Omental fat pad (tissue), 4 donors: ENCODE measurements at places on chromosomes 2 and 18. TPM values are rescaled to one million over a fixed set of nuclear protein-coding genes. Genes with fewer than 3 reads are reported as not detected.

- DNase-seq = no peak
Observed at GRCh38 chr18:34818064-34818463, 108.0 kb downstream of the DTNA start.

DNA sequence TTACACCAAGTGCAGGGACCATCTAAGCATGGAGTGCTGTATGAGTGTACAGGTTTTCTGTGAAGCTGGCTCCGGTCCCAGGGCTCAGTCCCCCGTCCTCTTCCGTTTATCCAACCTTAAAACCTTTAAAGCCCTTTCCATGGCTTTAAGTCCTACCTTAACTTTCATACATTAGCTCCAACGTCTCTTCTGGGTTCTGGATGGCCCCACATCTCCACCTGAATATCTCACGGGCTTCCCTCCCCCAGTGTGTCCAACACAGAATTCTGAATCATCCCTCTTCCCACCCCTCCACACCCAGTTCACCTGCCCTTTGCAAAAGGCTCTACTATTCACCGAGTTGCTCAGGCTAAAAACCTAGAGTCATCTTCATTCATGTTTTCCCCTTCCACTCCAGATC, 12.8 kb downstream of the ARHGAP25 start:
- DNase-seq = no peak

DNA sequence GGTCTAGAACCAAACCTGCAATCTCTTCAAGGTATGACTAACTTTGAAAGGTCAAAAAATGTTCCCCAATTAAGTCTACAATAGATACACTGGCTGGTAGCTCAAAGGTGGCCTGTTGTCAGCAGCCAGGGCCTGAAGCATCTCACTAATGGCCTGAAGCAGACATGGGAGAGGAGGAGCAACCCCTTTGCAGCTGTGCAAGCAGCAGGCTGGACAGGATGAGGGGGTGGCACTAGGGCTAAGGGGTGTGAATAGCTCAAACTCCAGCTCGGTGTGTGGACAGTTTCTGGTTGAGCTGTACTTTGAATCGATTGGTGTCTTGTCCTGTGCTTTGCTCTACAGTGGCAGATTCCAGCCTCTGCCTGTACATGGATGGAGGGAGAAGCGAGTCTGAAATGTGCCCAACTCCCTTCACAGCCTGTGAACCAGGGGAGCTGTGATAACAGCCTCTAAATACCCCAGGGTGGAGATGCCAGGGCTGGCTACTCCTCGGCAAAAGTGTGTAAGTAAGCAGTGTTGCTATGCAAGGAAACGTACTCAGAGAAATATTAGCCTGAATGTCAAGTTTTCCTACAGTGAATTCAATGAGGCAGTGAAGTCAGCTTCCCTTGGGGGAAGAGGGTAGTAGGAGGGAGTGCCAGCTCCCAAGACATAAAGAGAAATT, 34.7 kb upstream of the DTNB start:
- DNase-seq = no peak

DNA sequence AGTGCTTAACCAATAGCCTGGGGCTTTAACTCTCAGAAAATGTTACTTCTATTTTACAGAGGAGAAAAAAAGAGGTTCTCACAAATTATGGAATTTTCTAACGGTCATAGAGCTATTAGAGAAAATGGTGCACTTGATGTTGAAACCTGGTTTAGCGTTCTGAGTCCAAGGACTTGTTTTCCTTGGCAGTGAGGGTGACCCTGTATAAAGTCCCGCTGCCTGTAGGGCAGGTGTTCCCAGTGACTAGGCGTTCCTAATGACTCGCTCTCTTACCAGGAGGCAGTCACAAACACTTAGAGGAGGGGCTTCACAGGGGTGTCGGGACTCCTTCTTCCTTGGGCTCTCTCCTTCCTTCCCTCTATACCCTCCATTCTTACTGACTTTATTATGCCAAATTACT, 175.8 kb downstream of the ACTR3 start:
- DNase-seq = no peak

DNA sequence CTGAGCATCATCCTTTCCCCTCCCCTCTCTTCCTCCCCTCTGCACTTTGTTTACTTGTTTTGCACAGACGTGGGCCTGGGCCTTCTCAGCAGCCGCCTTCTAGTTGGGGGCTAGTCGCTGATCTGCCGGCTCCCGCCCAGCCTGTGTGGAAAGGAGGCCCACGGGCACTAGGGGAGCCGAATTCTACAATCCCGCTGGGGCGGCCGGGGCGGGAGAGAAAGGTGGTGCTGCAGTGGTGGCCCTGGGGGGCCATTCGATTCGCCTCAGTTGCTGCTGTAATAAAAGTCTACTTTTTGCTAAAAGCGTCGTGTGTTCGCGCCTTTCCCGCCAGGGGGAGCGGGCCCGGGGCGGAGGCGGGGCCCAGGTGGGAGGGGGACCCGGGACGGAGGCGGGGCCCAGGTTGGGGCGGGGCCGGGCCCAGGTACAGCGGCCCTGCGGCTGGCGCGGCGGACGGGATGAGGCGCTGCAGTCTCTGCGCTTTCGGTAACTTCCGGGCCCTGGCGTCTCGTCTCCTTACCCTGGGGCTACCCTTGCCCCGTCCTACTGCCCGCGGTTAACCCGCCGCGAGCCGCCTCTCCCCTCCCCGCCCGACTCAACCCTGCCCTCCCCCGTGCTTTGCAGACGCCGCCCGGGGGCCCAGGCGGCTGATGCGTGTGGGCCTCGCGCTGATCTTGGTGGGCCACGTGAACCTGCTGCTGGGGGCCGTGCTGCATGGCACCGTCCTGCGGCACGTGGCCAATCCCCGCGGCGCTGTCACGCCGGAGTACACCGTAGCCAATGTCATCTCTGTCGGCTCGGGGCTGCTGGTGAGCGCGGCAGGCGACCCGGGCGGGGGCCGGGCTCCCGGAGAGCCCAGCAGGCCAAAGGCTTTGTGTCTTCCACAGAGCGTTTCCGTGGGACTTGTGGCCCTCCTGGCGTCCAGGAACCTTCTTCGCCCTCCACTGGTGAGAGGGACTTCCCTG, at the start of gene KRTCAP3:
TSS of gene KRTCAP3 (plus strand) at position 424 of the 962 bp plus-strand sequence. CDS start at position 456, 32 bp downstream.
- DNase-seq = no peak

DNA sequence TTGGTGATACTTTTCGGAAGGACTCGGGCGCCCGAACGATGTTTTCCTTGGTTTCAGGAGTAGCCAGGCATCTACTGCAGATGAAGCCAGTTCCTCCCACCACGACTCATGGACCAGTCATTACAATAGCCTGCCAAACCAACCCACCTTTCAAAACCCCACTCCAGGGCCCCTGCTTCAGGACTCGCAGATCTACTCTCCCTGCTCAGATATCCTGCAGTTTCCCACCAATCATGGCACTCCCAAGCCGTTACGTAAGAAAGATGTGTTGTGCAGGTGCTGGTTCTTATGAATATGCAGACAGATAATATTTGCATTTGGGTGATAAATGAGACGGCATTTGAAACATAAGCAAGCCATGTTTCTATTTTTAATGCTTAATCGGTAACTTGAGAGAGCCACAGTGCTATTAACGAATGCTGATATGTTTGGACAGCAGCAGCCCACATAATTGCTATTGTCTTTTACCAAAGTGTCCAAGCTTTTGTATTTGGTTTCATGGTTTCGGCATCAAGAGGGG, 3.5 kb upstream of the CYS1 start:
- DNase-seq = no peak

GRCh38 chr2:10891390-10891789, 20.3 kb upstream of the KCNF1 start:
- no peak for DNase-seq

GRCh38 chr18:49672853-49673252, 111.0 kb downstream of the LIPG start:
- DNase-seq = no peak

DNA sequence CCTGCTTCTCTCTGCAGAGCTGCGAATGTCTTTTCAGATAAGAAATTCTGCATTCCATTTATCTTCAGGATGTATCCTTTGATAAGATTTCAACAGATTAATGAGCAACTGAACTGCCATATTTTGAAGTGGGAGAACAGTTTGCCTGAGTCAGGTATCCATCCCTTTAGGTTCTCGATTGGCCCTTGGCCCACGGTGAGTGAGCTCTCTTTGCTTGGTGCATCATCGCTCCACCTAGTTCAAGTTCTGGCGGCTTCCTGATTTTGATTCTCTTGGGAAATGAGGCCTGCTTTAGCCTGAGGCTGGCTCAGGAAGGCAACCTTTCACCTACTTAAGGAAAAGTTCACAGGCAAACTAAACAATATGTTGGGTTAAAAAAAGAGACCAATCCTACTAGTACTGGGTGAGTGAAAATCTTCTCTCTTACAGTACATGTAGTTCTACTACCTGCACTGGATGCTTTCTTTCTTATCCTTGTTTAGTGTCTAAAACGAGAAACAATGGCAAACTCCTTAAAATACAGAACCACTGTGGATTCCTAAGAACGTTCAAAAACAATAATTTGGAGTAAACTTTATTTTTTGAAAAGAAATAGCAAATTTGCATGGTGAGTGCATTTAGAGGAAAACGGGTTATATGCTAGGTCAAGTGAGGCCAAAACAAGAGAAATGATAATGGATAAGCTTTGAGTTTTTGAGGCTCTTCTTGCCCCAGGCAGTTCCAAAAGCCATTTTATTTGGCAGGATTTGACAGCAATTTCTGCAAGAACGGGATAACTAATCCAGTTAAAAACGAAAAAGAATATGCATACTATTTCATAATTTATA, 837 bp upstream of the ACSL3 start:
- no peak for DNase-seq

- no peak for DNase-seq
Observed at GRCh38 chr2:37564356-37564755, 107.1 kb downstream of the CDC42EP3 start.

DNA sequence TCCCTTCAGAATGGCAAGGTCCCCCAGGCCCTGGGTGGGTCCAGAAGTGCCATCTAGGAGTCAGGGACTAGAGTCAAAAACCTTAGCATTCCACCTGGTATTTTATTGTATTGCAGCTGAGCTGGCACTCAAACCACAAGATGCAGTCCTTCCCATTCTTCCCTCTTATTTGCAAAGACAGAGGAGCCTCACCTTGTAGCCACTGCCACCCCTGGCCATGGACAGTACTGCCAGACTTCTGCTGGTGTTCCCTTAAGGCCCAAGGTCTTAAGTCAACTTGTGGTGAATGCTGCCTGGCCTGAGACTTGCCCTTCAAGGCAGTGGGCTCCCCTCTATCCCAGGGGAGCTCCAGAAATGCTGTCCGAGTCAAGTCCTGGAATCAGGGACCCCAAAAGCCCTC, 6.9 kb downstream of the UGT1A10 start:
- DNase-seq = no peak

GRCh38 chr2:144858211-144858610, 338.3 kb upstream of the ZEB2 start:
- no peak for DNase-seq

GRCh38 chr2:74828543-74828942, 5.4 kb upstream of the HK2 start:
- no peak for DNase-seq

GRCh38 chr2:23400703-23401102, 15.7 kb downstream of the KLHL29 start:
- DNase-seq = no peak

DNA sequence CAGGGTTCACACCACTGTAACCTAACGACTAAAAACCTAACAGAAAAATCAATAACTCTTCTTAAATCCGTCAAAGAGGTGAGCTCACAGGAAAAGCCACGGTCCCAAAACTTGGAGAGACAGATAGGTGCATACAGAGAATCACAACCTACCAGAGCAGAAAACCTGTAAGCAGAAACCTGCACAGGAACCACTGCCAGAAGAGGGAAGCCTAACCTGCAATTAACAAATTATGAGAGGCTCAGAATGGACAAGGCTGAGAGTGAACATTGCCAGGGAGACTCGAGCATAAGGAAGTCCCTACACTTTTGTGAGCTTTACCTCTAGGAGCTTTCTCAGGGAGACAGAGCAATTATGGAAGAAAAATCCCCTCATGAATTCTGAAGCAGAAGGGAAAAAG, 156.2 kb upstream of the NETO1 start:
- no peak for DNase-seq

DNA sequence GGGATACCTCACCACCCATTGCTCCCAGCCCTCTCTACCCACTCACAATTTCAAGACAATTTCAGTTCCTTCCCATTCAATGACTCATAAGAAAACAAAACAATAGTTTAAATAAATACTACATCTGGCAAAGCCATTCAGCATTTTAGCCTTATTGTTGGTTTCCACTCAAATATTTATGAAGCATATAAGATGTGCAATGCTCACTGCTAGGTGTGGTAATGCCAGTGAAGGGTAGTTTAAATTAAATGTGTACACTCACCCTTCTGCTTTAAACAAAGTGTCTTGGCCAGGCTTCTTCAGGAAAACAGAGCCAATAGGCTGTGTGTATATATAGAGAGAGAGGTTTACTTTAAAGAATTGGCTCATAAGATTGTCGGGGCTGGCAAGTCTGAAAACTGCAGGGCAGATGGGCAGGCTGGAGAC, 37.0 kb downstream of the INO80C start:
- DNase-seq = no peak

DNA sequence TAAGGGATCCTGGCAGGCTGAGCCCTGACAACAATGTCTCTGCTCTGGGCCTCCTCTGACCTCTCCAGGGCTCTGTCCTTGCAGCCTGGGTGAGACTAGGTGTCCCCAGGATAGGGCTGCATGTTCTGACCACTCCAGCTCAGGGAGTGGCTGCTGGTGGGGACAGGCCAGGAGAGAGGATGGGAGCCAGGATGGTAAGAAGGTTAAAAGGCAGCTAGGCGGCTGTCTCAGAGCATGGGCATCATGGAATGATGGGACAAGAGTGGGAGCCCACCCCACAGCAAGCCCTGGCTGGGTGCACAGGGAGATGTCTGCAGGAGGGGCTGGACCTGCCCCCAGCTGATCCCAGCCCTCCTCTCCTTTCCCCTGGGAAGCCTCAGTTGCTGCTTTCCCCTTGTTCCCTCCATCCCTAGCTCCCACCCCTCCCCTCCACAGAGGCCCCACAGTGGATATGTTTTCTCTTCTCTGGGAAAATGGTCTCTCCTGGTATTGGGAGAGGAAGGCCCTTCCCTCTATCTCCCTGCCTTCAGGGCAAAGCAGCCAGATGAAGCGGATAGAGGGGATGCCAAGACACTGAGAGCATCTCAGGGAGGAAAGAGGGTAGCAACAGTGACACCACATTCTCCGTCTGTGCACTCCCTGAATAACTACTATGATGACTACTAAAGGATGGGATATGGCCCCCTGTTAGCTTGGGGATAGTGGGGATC, 334.3 kb downstream of the DYSF start:
- no peak for DNase-seq

GRCh38 chr2:69753659-69754363, 11.9 kb downstream of the ANXA4 start:
- DNase-seq = no peak

Gene TTC39C
- 30.6 TPM for total RNA-seq

Gene SUCLG1
- 136 TPM for total RNA-seq

Gene ARHGAP28
- 8.7 TPM for total RNA-seq

Gene NEU2
- not detected for total RNA-seq

Gene PDE1A
- total RNA-seq = 28.2 TPM

Gene RNF152
- 11.7 TPM for total RNA-seq

Gene CD8B2
- total RNA-seq = not detected

Gene ANTXR1
- 27.7 TPM for total RNA-seq

Gene GKN1
- total RNA-seq = not detected

Gene IL1A
- total RNA-seq = not detected

Gene TNFRSF11A
- total RNA-seq = 2.1 TPM

Gene MAB21L4
- total RNA-seq = not detected

Gene POTEJ
- total RNA-seq = 0.28 TPM
